Stimulated activated CD8-positive, alpha-beta memory T cell treated with anti-CD3 and anti-CD28 coated beads, Interleukin-15, amount 100 ng/mL, for 1 hour (primary cell): ENCODE measurements at places on chromosomes 11 and 22.

- DNase-seq, result no peak
Measured at GRCh38 chr22:29701155-29701999, 18.4 kb upstream of the CABP7 start.

DNA sequence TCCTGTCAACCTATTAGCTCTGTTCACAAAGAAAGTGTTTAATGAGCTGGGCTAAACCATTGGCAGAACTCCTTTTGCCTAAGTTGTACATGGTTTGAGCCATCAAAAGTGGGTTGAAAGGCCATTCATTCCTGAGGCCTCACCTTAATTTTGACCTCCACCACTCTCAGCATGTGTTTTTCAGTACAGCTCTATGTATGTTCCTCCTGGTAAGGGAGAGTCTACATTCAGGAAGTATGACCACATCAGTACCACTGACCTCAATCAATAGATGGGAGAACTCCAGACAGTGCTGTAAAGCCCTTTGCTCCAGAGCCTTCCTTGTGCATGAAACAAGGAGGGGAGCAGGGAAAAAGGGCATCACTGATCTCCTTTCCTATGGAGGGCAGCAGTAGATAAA lies 87.8 kb upstream of the CARD18 start:
- DNase-seq, result no peak

DNA sequence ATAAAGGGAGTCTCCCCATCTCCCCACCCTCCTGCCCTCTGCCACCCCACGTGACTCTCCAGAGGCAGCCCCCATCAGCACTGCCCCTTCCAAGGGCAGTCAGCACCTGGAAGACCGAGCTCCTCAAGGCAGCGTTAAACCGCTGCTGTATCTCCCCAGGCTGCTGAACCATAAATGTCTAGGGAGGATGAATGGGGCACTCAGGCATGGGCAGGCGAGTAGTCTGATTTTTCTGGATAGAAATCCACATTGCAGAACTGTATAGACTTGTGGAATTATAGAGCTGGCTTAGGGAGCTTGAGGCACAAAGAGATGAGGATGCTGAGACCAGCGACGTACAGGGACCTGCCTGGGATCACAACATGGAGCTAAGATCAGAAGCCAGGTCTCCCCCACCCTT lies 199.6 kb downstream of the CEP164 start:
- no peak for DNase-seq

DNA sequence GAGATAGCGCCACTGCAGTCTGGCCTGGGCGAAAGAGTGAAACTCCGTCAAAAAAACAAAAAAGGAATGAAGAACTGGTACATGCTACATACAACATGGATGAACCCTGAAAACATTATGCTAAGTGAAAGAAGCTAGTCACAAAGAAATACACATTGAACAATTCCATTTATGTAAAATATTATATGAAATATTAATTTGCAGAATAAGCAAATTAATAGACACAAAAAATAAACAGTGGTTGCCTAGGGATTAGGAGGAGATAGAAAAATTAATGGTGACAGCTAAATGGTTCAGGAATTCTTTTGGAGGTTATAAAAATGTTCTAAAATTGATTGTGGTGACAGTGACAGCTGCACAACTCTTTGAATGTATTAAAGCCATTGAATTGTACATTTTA lies 14.7 kb downstream of the PRDM10 start:
- DNase-seq, result no peak

GRCh38 chr22:23511627-23512347 lies 68.3 kb downstream of the IGLL1 start:
- DNase-seq, result no peak

DNA sequence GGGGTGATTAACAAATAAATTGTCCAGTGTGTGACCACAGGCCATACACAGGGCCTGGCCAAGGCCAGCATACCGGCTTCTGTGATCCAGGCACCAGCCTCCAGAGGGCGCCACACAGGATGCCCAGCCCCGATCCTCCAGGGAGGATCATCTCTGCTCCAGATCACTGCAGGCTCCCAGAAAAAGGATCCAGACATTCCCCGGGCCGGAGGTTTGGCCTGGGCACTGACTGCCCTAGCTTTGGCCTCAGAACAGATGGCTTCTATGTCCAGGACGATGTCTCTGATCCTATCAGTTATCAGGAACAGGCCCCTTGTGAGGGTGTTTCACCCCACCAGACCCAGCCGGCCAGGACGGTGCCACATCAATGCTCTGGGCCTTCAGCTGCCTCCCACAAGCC lies 74.5 kb upstream of the LMO1 start:
- no peak for DNase-seq

DNA sequence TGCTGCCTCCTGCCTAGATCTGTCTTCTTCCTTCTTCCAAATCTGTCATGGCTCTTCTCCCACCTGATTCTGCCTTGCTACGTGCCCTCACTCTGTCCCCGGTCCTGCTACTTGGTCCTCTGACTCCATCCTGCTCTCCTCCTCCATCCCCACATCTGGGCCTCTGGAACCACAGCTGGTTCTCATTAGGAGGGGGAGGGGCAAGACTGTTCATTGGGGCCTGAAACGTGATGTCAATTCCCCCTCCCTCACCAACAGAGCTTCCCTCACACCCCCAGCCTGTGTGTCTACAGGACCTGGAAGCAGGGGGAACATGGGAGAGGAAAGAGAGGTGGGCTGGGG lies 9.1 kb downstream of the DCHS1 start:
- DNase-seq, result no peak

- DNase-seq, result no peak
Measured at GRCh38 chr11:7514099-7514591, 346 bp downstream of the PPFIBP2 start.

DNA sequence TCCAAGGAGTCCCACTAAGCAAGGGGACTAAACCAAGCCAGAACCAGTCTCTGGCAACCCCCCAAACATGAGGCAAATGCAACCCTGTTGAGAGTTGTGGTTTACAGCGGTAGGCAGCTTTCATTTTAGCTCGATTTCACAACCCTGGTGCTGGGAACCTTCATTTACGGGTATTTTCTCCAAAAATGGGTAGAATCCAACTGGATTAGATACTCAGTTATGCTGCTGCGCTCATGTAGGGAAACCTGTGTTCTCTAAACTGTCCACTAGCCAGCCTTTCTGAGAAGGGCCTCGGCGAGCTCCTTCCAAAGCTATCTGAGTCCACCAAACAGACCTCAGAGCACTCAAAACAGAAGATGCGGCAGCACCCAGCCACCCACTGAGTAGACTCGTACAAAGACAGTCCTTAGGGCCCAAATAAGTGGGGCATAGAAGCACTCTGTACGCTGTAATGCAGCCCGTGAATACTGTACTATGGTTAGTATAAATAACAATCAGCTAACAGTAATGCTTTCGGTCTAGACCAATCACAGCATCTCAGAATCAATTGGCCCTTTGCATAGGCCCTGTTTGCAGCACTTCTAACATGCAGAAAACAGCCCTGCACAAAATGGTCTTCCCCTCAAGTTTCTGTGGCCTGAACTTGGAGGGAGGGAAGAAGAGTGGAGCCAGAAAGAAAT lies 104.7 kb downstream of the ETS1 start:
- no peak for DNase-seq

- no peak for DNase-seq
Measured at GRCh38 chr11:6625156-6625831, 6.1 kb upstream of the TPP1 start.
